H9 (cell line): ENCODE measurements at places on chromosomes 13 and 19.
A peak's percentile ranks its signal among the peaks of the same experiment; 100 is the strongest.

- peak; percentile 52 for DNase-seq
These were observed at the start of gene CCDC122 for GRCh38 chr13:43878892-43879754. TSS of gene CCDC122 (minus strand) at chr13:43879740. CDS start at chr13:43869376, 10,364 bp downstream.

- DNase-seq = no peak
These were observed 129.6 kb downstream of the DCLK1 start for GRCh38 chr13:36001561-36001960.

DNA sequence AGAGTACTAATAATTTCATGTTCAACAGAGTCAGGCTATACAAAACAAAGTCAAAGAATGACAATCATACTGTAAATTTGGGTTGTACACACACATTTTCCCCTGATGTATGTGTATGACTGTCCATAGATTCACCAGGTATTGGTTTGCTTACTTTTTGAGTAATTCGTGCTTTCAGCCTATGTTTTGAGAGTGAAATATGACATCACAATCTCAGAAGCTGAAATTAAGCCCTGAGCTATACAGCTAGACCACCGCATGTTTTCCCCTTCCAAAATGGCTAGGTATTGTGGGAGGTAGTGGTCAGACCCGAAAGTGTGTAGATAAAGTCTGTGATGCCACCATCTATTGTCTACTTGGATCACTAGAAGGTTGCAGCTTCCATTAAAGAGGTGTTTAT, 102.8 kb downstream of the KATNAL1 start:
- DNase-seq = no peak

DNA sequence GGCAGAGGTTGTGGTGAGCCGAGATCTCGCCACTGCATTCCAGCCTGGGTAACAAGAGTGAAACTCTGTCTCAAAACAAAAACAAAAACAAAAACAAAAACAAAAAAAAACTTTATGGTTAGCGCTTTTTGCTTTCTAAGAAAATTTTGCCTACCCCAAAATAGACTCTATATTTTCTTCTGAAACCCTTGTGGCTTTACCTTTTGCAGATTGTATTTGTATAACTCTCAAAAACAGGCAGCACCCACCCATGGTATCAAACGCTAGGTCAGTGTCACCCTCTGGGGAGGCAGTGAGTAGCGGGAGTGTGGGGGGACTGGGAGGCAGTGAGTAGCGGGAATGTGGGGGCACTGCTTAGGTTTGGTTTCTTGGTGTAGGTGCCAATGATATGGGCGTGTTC, 7.5 kb upstream of the SLC39A3 start:
- no peak for DNase-seq

- DNase-seq = no peak
These were observed 9.5 kb downstream of the ACTMAP start for GRCh38 chr19:40740747-40741146.

GRCh38 chr19:17210296-17210695, 4.9 kb upstream of the USE1 start:
- DNase-seq = no peak

- no peak for DNase-seq
These were observed 53.3 kb upstream of the POSTN start for GRCh38 chr13:37651891-37652290.

DNA sequence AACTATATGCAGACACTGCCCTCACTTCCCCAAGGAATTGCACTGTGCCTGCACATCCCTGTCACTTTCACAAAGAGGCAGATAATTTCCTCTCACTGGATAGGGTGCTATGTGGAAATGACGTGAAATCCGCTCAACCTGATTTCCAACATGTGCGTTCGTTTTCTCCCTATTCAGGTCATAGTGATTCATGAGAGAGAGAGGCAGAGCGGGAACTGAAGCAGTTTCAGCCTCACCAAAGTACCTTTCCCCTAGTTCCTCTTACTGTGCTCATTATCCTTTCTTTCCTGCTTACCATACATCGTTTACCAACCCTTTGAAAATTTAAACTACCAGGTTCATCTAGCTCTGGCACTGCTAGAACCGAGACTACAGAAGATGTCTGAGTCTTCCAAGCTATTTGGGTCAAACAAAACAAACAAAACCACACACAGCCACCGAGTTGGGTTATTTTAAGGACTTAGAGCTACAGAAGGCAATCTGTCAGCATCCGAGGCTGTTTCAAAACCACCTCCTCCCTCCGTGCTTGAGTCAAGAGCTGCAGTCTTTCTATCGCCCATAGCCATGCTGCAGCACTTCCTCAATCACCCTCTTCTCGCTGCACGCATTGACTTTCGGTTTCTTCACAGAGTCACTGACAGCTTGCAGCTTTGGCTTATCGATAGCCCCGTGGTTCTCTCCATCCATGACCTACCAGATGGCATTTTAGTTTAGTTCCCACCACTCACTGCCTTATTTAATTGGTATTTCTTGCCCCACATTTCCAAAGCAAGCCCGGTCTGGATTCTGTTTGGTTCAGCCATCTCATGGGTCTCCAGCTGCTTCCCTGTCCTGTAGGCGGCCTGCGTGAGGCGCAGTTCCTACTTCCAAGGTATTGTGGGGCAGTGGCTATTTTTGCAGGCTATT, 1395.8 kb downstream of the EFNB2 start:
- peak; percentile 43 for DNase-seq

DNA sequence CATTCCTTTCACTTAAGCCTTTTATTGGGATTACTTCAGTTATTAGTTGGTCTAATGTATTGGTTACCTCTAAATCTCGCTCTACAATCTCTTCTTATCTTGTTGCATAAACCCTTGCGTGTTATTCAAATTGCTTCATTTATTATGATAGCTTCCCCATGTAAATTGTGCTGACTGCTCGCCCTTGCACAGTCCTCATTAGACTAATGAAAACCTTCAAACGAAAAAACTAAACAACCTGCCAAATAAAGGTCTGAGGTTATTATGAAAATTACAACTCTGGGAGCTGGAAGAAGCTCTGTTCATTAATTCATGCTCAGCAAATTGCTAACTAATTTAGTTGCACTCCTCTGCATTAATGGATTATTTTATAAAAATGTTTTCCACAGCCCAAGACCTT, 320.1 kb downstream of the DACH1 start:
- no peak for DNase-seq

GRCh38 chr13:112601371-112601770, 13.4 kb upstream of the TUBGCP3 start:
- DNase-seq = no peak

DNA sequence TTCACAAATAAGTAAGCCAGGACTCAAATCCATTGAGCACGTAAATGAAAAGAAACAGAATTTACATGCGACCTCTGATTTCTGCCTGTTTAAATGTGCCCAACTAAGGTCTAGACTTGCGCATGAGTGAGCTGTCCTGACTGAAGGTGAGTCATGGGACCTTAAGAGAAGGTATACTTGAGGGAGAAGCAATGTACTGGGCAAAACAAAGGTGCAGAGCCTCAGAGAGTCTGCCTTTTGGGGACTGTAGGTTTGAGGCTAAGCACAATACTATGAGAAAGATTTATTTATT, 45.8 kb downstream of the UFM1 start:
- no peak for DNase-seq

- DNase-seq = no peak
These were observed 629 bp upstream of the LRRC63 start for GRCh38 chr13:46211116-46211482.

DNA sequence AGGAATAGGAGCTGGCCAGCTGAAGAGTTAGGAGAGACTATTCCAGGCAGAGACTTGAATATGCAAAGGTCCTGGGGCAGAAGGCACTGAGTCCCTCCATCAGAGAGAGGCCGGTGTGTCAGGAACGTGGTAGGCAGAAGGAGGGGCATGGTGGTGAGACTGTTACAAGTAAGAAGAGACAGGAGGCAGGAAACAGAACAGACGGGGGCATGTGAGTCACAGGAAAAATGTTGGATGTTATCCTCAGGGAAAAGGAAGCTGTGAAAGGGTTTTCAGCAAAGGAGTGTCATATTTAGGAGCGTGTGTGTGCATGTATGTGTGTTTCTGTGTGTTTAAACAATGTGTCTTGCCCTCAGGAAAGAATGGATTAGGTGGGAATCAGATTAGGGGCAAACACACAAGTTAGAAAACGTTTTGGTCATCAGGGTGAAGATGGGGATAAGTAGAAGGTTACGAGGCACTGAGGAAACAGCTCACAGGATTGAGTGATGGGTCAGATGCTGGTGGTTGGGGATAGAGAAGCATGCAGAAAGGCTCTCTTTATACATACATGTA, 1.1 kb downstream of the EDDM13 start:
- no peak for DNase-seq

- DNase-seq = no peak
These were observed 12.1 kb downstream of the CBY2 start for GRCh38 chr13:45714170-45714569.

DNA sequence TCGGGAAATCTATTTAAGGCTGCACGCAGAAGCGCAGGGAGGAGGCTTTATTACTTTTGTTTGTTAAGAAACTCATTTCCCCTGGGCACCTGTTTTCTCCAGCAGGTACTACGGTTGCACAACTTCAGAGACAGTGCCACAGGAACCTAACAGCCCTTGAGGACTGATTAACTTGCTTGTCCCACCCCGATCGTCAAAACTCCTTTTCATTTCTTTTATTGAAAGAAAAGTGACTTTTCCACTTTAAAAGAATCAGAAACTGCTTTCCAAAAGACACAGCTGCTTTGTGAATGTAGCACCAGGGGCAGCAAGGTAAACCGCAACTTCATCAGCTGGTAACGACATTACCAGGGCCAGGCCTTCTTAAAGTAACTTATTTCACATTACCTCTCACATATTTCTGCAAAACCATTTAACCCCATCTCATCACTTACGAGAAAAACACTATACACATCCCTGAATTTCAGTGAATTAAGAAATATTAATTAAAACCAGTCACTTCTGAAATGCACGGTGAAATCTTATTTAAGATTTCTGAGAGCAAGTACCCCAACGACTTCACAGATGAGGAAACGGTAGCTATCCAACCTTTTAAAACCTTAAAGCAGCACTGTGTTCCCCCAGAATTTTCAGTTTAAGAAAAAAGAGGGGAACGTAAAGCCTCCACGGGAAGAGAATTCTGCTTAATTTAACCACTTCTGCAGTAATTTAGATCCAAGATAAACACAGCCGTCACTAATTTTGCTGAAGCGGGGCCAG, 1.4 kb downstream of the ANKRD10 start:
- DNase-seq = no peak

GRCh38 chr19:4660181-4660791, 9.9 kb downstream of the MYDGF start:
- peak; percentile 83 for DNase-seq

DNA sequence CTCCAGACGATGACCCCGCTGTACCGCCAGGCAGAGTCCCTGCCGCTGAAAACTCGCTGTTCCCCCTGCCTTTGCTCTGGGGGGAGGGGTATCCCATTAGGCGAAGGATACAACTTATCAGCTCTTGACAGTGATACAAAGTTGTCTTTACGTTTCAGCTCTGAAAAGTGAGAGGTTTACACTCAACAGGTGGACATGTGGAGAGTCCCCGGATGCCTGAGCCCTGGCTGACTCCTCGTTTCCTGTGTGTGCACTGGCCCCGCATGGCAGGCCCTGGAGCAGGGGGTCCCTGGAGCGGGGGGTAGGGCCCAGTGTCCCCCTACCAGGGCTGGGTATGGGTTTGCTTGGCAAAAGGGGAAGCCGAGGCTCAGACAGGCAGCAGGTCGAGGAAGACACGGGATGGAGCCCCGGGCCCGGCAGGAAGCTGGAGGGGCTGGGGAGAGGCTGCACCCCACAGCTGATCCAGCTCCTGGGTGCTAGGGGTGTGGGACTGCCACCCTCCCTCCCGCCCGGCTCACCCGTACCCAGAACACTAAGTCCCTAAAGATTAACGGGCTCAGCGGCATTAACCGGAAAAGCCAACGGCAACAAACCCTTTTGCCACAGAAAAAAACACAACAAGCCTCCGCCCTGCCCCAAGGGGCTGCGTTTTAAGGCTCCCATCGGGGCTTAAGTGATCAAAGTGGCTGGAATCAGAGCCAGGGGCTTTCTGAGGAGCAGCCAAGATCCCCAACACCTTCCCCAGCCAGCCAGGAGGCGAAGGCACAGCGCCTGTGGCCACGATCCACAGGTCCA, 5.6 kb downstream of the TCF3 start:
- no peak for DNase-seq

DNA sequence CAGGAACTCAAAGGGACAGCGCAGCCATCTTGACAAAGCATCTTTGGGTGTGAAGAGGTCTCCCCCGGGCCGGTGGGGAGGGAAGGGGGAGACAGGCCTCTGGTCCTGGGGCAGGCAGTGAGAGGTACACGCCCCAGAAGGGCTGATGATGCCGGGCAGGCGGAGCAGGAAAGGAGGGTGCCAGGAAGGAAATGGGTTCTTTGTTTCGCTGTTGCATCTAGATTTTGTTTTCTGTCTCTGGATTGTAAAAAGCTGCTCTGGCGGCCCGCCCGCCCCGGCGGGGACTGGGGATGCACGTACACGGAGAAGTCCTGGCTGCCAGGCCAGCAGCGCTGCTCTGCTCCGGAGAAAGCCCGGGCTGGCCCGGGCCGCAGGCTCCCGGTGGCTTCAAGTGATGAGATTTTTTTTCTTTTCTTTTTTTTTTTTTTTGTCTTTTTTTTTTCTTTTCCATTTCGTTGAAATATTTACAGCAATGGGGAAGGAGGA, 13.2 kb upstream of the ASF1B start:
- DNase-seq = no peak

- DNase-seq = peak; percentile 50
These were observed 21.8 kb downstream of the MRPS12 start for GRCh38 chr19:38952395-38953165.

DNA sequence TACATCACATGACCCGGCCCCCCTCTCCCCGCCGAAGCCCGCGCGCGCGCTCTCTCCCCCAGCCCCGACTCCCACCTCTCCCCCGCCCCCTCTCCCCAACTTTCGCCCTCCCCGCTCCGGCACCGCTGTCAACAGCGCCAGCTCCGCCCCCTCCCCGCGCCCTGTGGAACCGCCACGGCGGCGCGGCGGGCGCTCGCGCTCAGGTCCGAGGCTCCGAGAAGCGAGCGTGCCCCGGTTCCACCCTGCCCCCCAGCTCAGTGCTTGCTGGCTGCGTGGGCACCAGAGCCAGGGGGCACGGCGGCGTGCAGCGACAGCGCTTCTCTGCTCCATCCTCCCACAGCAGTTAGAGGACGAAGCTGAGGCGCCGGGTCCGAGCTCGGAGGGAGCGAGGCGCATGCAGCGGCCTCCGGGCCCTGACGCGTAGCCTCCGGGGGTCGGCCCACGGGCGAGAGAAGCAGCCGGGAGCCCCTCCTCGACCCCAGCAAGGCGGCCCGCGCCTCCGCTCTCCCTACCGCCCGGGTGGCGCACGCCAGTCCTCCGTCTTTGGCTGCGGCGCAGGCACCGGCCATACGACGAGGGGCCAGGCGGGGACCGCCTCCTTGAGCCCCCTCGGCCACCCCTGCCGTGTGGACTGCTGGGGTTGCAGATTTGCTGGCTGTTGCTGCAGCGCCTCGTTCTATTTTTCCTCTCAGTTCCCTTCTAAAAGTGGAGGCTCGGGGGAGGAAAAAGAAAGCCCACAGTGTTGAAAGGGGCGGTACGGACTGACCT, 109.5 kb downstream of the KCNRG start:
- DNase-seq = peak; percentile 69

GRCh38 chr19:2045501-2046045, 5.5 kb downstream of the MKNK2 start:
- no peak for DNase-seq
